ENCODE measurements at places on chromosomes 11 and 22. TPM values are rescaled to one million over a fixed set of nuclear protein-coding genes. Genes with fewer than 3 reads are reported as not detected.

Gene MRGPRF
- 11.5 TPM for total RNA-seq

Gene DTX4
- 51.7 TPM for total RNA-seq

Gene RGL4
- total RNA-seq, result 1.9 TPM

Gene MRGPRX4
- total RNA-seq, result not detected

Gene CCDC88B
- total RNA-seq, result 40.0 TPM

Gene TMPRSS4
- total RNA-seq, result 7.9 TPM

Gene CRYBA4
- not detected for total RNA-seq

- H3K27ac ChIP-seq, result no peak overlapping the region
- H3K36me3 ChIP-seq, result no peaks in the 10 kb centered on the region
- H3K4me3 ChIP-seq, result no peak overlapping the region
Measured at GRCh38 chr11:126809514-126810289, 190.9 kb downstream of the KIRREL3 start.

GRCh38 chr22:37199760-37200108 lies 11.7 kb upstream of the C1QTNF6 start:
- H3K4me3 ChIP-seq, result peak overlapping the region; percentile 78
- H3K4me1 ChIP-seq, result peaks cover 33% of the 10 kb centered on the region
- peak overlapping the region; percentile 91 for H3K27ac ChIP-seq
- H3K27me3 ChIP-seq, result no peaks in the 10 kb centered on the region

- DNase-seq, result no peak
- H3K27ac ChIP-seq, result no peak overlapping the region
- peaks cover 21% of the 10 kb centered on the region for H3K4me1 ChIP-seq
- no peak overlapping the region for H3K4me3 ChIP-seq
- no peaks in the 10 kb centered on the region for H3K36me3 ChIP-seq
Measured at GRCh38 chr11:71936825-71937224, 8.0 kb downstream of the RNF121 start.

DNA sequence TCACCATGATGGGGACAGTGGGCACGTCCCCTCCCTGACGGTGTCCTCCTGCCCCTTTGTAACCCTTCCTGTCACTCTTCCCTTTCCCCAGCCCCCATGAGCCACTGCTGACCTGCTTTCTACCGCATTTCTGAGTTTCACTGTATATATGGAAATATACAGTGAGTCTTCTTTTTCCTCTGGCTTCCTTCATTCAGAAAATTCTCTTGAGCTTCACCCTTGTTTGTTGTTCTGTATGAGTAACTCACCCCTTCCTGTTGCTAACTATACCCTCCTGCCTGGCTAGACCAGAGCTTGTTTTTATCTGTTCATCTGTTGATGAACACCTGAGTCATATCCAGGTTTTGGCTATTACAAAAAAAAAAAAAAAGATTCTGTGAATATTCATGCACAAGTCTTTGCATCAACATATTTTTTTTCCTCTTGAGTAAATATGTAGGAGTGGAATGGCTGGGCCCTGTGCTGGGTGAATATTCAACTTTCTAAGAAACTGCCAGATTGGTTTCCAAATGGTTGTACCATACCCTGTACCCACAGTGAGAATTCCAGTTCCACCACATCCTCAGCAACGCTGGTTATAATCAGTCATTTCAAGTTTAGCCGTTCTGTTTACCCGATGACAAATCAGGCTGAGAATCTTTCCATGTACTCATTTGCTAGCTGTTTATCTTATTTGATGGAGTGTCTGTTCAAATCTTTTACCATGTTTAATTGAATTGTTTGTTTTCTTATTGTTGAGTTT lies 62.0 kb downstream of the IGF2 start:
- no peaks in the 10 kb centered on the region for H3K4me1 ChIP-seq
- H3K36me3 ChIP-seq, result no peaks in the 10 kb centered on the region
- no peak overlapping the region for H3K27ac ChIP-seq

- peaks cover 44% of the 10 kb centered on the region for H3K4me1 ChIP-seq
- H3K27me3 ChIP-seq, result no peaks in the 10 kb centered on the region
- peak overlapping the region; percentile 65 for H3K4me3 ChIP-seq
- H3K27ac ChIP-seq, result peak overlapping the region; percentile 87
Measured at GRCh38 chr11:67483831-67484665, 1.2 kb downstream of the AIP start.

DNA sequence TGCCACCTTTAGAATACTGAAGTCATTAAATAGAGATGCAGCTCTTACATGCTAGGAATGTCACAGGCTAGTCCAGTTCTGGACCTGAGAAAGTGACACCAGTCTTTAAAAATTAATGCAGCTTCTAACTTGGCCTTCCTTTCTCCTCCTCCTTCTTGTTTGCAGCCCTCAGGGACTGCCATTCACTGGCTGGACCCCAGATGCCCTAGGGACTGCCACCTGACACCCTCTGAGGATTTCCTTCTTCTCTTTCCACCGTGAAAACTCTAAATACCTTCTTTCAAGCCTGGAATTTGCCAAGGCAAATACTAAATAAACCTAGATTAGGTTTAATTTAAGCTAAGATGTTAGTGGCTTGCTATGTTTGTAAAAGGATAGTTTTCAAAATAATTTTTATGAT lies 78.4 kb downstream of the MUC15 start:
- no peaks in the 10 kb centered on the region for H3K27me3 ChIP-seq
- DNase-seq, result no peak
- H3K4me3 ChIP-seq, result no peak overlapping the region
- H3K36me3 ChIP-seq, result no peaks in the 10 kb centered on the region

- H3K4me3 ChIP-seq, result no peak overlapping the region
- H3K27me3 ChIP-seq, result no peaks in the 10 kb centered on the region
- H3K27ac ChIP-seq, result no peak overlapping the region
- no peaks in the 10 kb centered on the region for H3K4me1 ChIP-seq
- H3K36me3 ChIP-seq, result no peaks in the 10 kb centered on the region
- no peak for DNase-seq
Measured at GRCh38 chr11:116164843-116165242, 607.9 kb downstream of the BUD13 start.

GRCh38 chr11:96218901-96219300 lies 124.1 kb downstream of the MAML2 start:
- H3K36me3 ChIP-seq, result no peaks in the 10 kb centered on the region
- no peak overlapping the region for H3K4me3 ChIP-seq
- H3K27me3 ChIP-seq, result no peaks in the 10 kb centered on the region
- peaks cover 72% of the 10 kb centered on the region for H3K4me1 ChIP-seq

DNA sequence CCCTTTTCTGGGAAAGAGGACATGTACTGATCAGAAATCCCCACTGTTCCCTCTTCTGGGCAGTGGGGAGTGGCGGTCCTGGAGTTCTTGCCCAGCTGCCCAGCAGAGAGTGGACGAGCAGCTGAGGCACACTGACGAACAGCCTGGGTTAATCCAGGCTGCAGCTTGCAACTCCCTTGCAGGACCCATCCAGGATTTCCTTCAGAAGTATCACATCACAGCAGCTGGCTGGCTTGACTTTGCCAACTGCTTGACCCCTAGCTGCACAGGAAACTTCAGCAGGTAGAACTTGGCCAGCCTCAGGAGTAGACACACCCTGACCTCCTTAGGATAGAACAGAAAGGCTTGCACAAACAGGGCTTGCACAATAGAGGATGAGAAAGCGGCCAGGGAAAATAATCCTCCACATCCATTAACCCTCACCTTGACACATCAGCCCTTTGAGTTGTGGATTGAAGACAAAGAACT lies 27.9 kb upstream of the FZD4 start:
- DNase-seq, result peak; percentile 54
- H3K27me3 ChIP-seq, result no peaks in the 10 kb centered on the region
- H3K4me3 ChIP-seq, result no peak overlapping the region
- no peak overlapping the region for H3K27ac ChIP-seq
- H3K36me3 ChIP-seq, result no peaks in the 10 kb centered on the region
- H3K4me1 ChIP-seq, result peaks cover 11% of the 10 kb centered on the region

DNA sequence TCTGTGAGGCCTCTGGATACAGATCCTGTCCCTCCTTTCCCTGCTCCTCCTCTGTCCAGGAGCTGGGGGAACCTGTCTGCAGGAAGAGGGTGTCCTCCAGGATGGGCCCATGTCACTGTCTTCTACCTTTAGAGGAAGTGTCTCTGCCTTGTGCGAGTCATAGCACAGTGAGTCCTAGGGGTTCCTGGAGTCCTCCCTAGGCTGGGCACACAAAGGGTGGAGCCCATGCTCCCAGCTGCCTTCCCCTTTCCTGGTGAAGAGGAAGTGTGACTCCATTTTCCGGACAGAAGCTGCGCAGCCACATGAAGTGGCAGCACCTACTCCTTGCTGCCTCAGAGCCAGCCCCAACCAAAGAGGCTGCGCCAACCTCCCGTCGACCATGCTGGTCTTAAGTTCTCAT lies 112.2 kb downstream of the CTTN start:
- H3K4me1 ChIP-seq, result no peaks in the 10 kb centered on the region
- no peak overlapping the region for H3K27ac ChIP-seq
- H3K27me3 ChIP-seq, result no peaks in the 10 kb centered on the region
- H3K4me3 ChIP-seq, result no peak overlapping the region
- DNase-seq, result no peak

Measured in lower lobe of right lung (tissue), 2 donors.